ENCODE measurements at places on chromosomes 7 and 10. TPM values are rescaled to one million over a fixed set of nuclear protein-coding genes. Genes with fewer than 3 reads are reported as not detected.

Gene ADAM8
- 137 TPM for total RNA-seq

Gene CDC14C
- not detected for total RNA-seq

Gene SPDYE9
- not detected for total RNA-seq

Gene ZNF107
- 40.3 TPM for total RNA-seq

Gene MYH16
- total RNA-seq, result not detected

- DNase-seq, result no peak
These were observed 10.0 kb upstream of the SLC13A1 start for GRCh38 chr7:123209786-123210185.

GRCh38 chr7:109842386-109842785 lies 1248.5 kb upstream of the LRRN3 start:
- no peak for DNase-seq
